ENCODE measurements at places on chromosomes 2 and 18. TPM values are rescaled to one million over a fixed set of nuclear protein-coding genes. Genes with fewer than 3 reads are reported as not detected.

Gene RSAD2
- total RNA-seq: 3.7 TPM

- DNase-seq: peak; percentile 25
These were observed 1.5 kb upstream of the UGP2 start for GRCh38 chr2:63840081-63840784.

Gene MOCOS
- total RNA-seq: 0.18 TPM

DNA sequence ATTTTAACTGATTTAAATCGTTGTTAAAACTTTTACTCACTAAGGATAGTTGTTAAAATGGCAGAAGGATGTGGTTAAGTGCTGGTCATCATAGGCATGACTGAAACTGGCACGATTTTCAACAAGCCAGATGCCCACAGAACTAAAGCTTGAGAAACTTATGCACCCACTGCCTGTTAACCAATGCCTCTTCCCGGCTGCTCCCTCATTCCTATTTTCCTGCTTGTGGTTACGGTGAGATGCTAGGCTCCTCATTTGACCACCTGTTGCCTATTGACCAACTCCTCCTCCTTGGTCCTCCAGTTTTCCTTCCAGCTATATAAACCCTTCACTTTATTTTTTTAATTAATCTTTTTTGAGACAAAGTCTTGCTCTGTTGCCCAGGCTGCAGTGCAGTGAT is 238.7 kb downstream of the TFCP2L1 start:
- DNase-seq: no peak

Gene SERPINB12
- not detected for total RNA-seq

DNA sequence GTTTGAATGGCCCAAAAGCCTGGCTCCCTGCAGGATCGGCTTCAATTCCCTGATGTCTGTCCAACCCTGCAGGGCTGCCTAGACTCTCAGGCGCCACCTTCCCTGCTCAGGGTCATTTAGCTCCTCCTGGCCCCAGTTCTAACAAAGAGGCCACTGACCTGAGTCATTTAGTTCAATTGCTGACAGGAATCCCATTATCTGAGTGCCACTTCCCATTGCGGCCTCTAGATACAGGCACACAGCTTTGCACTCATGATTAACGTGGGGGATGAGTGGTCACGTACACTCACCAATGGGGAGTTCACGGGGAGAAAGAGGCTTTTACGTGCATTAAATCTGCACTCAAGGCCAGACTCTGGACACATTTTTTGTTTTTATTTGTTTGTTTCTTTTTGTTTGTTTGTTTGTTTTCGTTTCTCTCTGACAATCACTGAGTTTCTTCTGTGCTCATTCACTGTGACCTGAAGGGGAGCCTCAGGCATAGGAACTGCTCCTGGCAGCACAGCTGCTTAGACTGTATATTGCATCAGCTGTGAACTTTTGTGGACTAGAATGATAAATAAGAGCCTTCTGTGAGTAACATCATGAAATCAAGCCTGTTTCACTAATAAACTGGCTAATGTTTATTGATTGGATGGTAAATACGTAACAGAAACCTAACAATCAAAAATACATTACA is 118.9 kb upstream of the CTNNA2 start:
- no peak for DNase-seq

Gene CDK15
- total RNA-seq: not detected

Data from activated CD8-positive, alpha-beta T cell treated with anti-CD3 and anti-CD28 coated beads for 36 hours (primary cell).